ENCODE measurements at places on chromosomes 4 and X. TPM values are rescaled to one million over a fixed set of nuclear protein-coding genes. Genes with fewer than 3 reads are reported as not detected.

- no peak for DNase-seq
These were observed 3.4 kb downstream of the PJA1 start for GRCh38 chrX:69161786-69162349.

DNA sequence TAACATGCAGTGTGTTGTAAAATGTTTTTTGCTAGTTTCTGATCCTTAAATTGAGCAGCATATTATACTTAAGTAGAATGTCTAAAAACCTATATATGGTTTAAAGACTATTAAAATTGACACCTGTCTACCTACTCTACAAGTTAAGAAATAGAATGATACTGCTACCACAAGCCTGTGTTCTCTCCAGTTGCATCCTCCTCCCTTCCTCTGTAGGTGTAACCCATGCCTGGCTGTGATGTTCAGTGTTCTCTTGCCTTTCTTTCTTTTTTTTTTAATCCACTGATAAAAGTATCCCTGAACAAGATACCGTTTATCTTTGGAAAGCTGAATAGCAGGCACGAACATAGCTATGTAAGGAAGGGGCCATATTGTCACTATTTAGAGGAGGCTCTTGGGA lies 99.1 kb downstream of the KDM6A start:
- DNase-seq, result no peak

- DNase-seq, result peak; percentile 94
These were observed 284.1 kb upstream of the TENM3 start for GRCh38 chr4:181959121-181959520.

DNA sequence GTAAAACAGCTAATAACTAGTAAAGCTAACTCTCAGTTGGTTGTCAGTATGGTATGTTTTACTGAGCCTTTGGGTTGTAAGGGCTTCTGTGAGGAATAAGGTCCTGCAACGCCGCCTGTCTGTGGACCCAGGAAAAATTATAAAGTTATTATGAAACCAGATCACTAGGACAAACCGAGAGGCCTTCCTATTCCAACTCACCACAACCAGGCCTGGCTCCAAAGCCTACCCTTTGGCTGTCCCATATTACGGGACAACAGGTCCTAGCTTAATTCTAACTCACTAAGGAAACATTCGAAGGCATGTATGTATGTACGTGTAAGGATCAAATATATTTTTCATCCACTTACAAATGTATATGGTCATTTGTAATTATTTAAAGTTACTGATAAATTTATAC lies 1.4 kb downstream of the ANKRD17 start:
- DNase-seq, result peak; percentile 91

- DNase-seq, result no peak
These were observed 160.6 kb downstream of the EFNB1 start for GRCh38 chrX:68989456-68989855.

DNA sequence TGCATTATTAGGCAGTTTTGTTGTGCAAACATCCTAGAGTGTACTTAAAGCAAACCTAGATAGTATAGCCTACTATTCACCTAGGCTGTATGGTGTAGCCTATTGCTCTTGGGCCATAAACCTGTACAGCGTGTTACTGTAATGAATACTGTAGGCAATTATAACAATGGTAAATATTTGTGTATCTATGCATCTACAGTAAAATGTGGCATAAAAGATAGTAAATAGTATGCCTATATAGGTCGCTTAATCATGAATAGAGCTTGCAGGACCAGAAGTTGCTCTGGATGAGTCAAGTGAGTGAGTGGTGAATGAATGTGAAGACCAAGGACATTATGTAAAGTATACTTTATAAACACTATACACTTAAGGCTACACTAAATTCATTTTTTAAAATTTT lies 16.6 kb downstream of the USO1 start:
- DNase-seq, result no peak

DNA sequence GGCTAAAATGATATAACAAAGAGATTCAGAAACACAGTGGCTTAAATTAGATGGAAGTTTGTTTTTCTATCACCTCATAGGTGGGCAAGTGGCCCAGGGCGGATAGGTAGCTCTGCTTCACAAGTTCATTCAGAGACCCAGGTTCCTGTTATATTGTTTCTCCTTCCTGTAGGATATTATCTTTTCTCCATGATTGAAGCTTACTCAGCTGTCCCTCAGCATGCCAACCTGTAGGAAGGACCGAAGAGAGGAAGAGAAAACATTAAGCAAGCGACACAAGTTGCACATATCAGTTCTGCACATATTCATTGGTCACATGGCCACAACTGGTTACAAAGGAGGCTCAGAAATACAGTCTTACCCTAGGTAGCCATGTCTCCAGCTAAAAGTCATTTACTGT lies 6.9 kb downstream of the KLHL5 start:
- no peak for DNase-seq

DNA sequence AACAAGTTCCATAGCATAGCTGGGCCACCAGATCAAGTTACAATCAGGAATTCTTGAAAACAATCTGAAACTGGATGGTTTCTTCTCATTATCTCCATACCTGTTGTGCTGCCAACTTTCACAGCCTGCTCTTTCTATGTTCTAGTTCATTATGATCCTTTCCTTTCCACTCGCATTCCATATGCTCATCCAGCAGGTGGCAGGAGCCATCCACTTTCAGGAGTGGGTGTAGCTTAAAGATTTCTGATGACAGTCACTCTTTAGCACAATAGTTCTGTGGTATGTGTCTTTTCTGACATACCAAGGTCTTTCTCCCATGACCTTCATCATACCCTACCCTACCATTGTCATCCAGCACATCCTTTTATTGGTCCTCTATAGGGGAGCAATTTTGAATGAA lies 46.4 kb downstream of the PAGE2 start:
- peak; percentile 39 for DNase-seq

DNA sequence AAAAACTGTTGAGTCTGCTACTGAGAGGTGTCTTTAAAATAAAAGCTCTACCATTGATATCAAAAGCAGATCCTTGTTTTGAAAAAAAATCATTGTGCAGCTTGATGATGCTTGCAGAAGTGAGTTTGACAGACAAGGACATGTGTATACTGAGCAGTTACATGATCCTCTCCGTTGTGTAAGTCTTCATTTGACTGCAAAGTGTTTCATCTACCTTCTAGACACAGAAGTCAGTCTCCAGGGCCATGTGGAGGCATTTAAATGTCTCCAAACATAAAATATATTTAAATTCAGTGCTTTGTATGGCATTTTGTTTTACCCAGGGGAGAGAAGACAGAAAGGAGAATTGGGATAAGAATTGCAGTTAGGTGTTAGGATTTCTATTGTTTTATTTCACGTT lies 107.8 kb upstream of the MYOZ2 start:
- DNase-seq, result no peak

- peak; percentile 72 for DNase-seq
These were observed 139.3 kb downstream of the TLL1 start for GRCh38 chr4:166012129-166013030.

DNA sequence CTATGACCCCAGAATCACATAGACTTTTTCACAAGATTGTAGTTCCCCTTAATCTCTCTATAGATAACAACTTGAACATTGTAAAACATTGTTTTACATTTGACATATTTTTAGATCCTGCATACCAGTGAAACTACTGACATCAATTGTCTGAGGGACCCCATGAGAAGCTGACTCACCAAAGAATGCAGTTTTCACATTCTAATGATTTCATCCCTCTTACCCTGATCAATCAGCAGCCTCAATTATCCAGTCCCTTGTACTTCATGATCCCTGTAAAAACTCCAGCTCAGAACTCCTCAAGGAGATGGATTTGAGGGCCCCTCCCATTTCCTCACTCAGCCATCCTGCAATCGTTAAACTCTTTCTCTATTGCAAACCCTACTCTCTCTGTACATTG lies 411.0 kb upstream of the NDST3 start:
- no peak for DNase-seq

- no peak for DNase-seq
These were observed 359.9 kb upstream of the CNKSR2 start for GRCh38 chrX:21014326-21014725.

GRCh38 chr4:87838890-87839591 lies 6.3 kb downstream of the MEPE start:
- DNase-seq, result peak; percentile 65

The UGT8 gene
- total RNA-seq, result not detected

The SLITRK4 gene
- total RNA-seq, result 0.99 TPM

The BEX5 gene
- not detected for total RNA-seq

The ZNF630 gene
- 2.1 TPM for total RNA-seq

The SERPINA7 gene
- total RNA-seq, result not detected

Measured in fibroblast of lung (primary cell).